ENCODE measurements at places on chromosomes 12 and 14.

DNA sequence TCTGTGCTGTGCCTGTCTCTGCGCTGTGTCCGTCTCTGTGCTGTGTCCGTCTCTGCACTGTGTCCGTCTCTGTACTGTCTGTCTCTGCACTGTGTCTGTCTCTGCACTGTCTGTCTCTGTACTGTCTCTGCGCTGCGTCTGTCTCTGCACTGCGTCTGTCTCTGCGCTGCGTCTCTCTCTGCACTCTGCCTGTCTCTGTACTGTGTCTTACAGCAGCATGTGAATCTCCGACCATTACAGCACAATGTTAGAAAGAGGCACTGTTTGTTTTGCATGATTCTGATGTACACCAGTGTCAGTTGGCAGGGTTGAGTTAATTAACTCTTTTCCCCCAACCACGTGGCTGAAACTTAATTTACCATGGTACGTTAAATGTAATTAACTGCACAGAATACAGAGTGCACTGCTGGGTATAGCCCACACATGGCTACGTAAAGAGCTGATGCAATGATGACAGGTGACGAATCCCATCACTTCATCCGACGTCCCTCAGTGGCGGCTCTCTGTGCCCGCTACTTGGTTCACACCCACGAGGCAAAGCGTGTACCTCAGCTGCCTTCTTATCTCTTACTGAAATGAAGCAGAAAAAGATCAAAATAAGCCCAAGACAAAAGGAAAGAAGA, 127.7 kb upstream of the SFSWAP start:
- no peak for DNase-seq

DNA sequence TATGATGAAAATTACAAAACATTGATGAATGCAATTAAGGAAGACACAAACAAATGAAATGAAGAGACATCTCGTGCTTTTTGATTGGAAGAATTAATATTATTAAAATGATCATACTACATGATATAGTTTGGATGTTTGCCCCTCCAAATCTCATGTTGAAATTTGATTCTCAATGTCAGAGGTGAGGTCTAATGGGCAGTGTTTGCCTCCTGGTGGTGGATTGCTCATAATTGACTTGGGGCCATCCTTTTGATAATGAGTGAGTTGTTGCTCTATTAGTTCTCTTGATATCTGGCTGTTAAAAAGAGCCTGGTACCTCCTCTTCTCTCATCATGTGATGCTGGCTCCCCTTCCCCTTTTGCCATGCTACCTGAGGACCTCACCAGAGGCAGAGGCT, 56.7 kb downstream of the CD163L1 start:
- DNase-seq: peak; percentile 8

GRCh38 chr14:32080001-32080510, 3.0 kb downstream of the ARHGAP5 start:
- no peak for DNase-seq

- no peak for DNase-seq
These were observed 40.5 kb downstream of the DMAC2L start for GRCh38 chr14:50352584-50352983.
